K562 (cell line): ENCODE measurements at places on chromosomes 3 and 15. TPM values are rescaled to one million over a fixed set of nuclear protein-coding genes. Genes with fewer than 3 reads are reported as not detected.

Gene ISL2
- total RNA-seq = 17.6 and 23.7 TPM in 2 replicates

Gene IP6K2
- 41.3 and 48.0 TPM in 2 replicates for total RNA-seq

Gene MYO5A
- 0.65 and 0.82 TPM in 2 replicates for total RNA-seq

Gene CCDC54
- total RNA-seq = not detected in 2 replicates

Gene NLGN1
- not detected in 2 replicates for total RNA-seq

Gene SLC27A2
- total RNA-seq = 20.9 and 24.4 TPM in 2 replicates

Gene FGF12
- not detected in 2 replicates for total RNA-seq

Gene ATP13A5
- not detected in 2 replicates for total RNA-seq

Gene VGLL3
- total RNA-seq = 0.02 and 0.09 TPM in 2 replicates

Gene CNTN4
- not detected in 2 replicates for total RNA-seq

Gene LRRC31
- not detected in 2 replicates for total RNA-seq

Gene TTLL13
- total RNA-seq = 0.11 and 0.36 TPM in 2 replicates

Gene MUSTN1
- total RNA-seq = 0.78 TPM in 1 of 2 replicates, not detected in the other

Gene PROK2
- total RNA-seq = not detected in 2 replicates

Gene SKOR1
- total RNA-seq = 0.31 TPM in 2 replicates

Gene POTEB
- total RNA-seq = not detected in 2 replicates

Gene LCTL
- not detected in 2 replicates for total RNA-seq

Gene CAPN3
- 0.33 TPM in 1 of 2 replicates, not detected in the other for total RNA-seq

Gene CD200
- 0.13 and 0.47 TPM in 2 replicates for total RNA-seq

Gene STRA6
- total RNA-seq = 0.38 and 0.47 TPM in 2 replicates

Gene TBC1D2B
- 10.1 and 10.7 TPM in 2 replicates for total RNA-seq

Gene IFT57
- total RNA-seq = 10.9 and 12.9 TPM in 2 replicates

Gene BLM
- 43.4 and 43.9 TPM in 2 replicates for total RNA-seq
